ENCODE measurements at places on chromosomes 13 and 19. TPM values are rescaled to one million over a fixed set of nuclear protein-coding genes. Genes with fewer than 3 reads are reported as not detected.

NXNL1 gene
- total RNA-seq: not detected

ZDHHC20 gene
- total RNA-seq: 77.4 TPM

GPR12 gene
- 38.6 TPM for total RNA-seq

CEBPA gene
- 1.2 TPM for total RNA-seq

ZNF730 gene
- total RNA-seq: 14.8 TPM

C19orf85 gene
- total RNA-seq: not detected

CEACAM7 gene
- total RNA-seq: not detected

SMAD9 gene
- 14.8 TPM for total RNA-seq

LGI4 gene
- 5.2 TPM for total RNA-seq

BST2 gene
- 2.0 TPM for total RNA-seq

RPS15 gene
- total RNA-seq: 418 TPM

SAFB2 gene
- total RNA-seq: 32.9 TPM

KLF1 gene
- 0.25 TPM for total RNA-seq

CALR gene
- total RNA-seq: 154 TPM

LRRC8E gene
- total RNA-seq: under 0.01 TPM

SLC6A16 gene
- total RNA-seq: 0.49 TPM

LGALS7 gene
- total RNA-seq: 0.74 TPM
